ENCODE measurements at places on chromosomes 1 and 21.

- no peak for DNase-seq
Observed at GRCh38 chr1:113931451-113931851, 2.3 kb downstream of the HIPK1 start.

- DNase-seq, result no peak
Observed at GRCh38 chr1:162137179-162137960, 67.9 kb downstream of the NOS1AP start.

DNA sequence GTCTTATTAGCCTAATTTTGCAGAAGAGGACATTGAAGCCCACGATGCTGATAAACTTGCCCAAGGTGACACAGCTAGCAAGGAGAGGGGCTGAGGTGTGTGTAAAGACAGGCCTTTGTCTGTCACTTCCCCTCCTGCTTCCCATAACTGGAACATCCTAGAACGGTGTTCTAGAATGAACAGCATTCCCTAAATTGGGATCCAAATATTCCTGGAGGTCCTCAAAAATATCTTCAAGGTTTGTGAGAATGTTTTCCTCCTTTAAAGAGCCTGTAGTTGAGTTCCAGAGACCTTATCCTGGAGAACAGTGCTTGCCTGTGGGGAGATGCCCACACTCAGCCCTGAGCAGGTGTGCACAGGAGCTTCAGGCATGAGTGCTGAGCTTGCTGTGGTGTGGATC is 41.5 kb upstream of the SAMD13 start:
- no peak for DNase-seq

DNA sequence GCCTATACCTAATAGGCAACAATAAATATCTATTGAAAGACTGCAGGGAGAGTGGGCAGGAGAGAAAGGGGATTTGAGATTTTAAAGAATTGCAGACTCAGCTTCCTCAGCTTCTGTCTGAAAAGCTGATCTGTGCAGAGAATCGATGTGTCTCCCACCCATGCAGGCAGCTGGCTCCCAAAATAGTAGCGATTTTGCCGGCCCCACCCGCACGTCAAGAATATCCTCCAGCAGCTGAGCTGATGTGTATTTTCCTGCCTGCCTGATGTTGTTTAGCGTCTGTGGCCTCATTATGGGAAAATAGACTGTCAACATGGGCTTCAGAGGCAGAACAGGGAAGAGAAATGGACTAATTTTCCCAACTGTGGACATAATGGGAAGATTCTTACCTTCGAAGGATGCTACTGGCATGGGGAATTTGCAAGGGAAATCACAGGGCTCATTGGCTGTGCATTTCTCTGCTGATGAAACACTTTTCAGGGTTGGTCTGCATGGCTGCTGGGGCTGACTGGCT is 699.8 kb downstream of the PTPRU start:
- DNase-seq, result no peak

- DNase-seq, result no peak
Observed at GRCh38 chr1:171828794-171829193, 12.5 kb upstream of the DNM3 start.

DNA sequence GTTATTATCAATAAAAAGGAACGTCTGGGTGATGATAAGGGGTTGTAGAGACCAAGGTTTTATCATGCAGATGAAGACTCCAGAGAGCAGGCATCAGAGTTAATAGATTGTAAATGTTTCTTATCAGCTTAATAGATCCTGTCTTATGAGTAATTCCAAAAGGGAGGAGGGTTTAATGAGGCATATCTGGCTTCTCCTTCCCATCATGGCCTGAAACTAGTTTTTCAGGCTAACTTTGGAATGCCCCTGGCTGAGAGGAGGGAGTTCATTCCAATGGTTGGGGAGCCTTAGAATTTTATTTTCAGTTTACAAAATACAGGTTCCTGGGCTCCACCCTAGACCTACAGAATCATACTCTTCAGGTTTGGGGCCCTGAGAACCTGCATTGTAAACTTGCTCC is 13.5 kb downstream of the PLA2G2D start:
- peak; percentile 9 for DNase-seq

GRCh38 chr1:193569096-193569982 is 382.9 kb upstream of the B3GALT2 start:
- DNase-seq, result no peak

DNA sequence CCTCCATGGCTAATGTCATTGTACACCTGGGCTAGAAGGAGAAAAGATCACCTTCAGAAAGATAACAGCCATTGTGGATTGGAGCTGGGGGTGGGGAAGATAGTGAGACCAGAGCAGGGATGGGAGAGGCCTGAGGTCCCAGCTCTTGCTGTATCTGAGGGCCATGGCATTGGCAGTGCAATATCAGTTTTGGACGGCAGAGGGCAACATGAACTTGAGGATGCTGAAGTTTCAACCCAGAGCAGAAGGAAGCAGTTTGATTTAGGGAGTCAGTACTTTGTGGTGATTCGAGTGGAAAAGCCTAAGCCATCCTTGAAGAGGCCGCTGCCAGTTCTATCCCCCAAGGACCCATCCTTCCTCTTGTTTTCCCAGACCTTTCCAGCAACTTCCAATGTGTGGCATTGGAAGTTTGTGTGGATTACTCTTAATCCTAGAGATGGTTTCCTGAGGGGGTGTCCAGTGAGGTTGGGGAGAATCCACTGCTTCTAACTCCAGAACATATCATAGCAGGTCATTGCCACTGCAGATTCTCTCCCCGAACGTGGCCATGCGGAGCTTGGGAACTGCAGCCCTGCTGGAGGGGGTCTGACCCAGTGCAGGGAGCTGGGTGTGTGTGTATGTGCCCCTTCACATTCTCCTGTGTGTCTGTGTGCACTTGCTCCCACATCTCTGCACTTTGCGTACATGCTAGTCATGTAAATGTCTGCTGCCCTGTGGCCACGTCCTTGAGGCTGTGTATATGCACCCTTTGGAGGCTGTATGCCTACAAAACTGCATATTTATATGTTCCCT is 24.1 kb downstream of the SLC26A9 start:
- DNase-seq, result peak; percentile 78

Data from T47D (cell line).